ENCODE measurements at places on chromosomes 7 and 10.

DNA sequence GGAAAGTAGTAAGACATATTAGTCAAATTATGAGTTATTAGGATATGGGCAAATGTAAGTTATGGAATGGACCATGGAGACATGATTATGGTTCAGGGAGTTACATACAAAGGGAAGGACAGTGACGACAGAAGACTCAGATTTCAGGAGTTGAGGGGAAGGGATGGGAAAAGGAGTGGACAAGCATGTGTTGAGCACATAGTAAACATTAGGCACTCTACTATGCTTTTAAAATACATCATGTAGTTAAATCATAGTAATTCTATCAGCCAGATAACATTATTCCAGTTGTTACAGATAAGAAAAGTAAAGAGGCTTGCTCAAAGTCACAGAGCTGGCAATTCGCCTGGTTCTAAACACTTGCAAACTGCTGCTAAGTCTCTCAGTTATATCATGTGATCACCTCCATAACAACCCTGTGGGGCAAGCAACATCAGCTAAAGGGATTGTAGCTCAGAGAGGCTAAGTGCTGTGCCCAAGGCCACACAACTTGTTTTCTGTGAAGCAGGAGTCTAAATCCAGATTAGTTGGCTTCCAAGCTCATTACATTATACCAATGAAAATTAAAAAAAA, 115.2 kb upstream of the MDFIC start:
- DNase-seq: no peak

DNA sequence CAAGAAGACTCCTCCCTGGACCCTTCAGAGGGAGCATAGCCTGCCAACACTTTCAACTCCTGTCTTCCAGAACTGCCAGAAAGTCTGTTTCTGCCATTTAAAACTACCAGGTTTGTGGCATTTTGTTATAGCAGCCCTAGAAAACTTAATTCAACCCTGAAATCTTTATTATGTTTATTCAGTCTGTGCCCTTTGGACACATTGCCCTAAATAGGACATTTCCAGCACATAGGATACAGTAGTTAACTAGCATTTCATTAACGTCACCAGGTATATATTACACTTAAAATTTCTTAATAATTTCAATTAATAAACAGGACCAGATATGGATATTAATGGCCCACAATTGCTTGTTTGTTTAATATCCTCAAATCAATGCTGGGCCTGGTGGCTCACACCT, 54.3 kb downstream of the KCNH2 start:
- DNase-seq: no peak

DNA sequence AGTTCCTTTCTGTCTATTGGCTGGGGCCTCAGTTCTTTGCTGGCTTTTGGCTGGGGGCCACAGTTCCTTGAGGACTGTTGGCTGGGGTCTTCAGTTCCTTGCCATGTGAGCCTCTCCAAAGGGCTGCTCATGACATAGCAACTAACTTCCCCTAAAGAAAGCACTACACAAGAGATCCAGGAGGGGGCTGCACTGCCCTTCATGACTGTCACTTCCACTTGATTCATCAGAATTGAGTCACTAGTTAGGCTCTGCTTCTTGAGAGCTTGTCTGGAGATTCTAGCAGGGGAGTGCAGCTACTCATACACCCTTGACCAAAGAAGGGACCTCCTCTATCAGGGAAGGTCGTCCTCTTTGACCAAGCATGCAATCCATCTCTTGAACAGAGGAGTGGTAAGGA, 38.0 kb upstream of the MKX start:
- no peak for DNase-seq

DNA sequence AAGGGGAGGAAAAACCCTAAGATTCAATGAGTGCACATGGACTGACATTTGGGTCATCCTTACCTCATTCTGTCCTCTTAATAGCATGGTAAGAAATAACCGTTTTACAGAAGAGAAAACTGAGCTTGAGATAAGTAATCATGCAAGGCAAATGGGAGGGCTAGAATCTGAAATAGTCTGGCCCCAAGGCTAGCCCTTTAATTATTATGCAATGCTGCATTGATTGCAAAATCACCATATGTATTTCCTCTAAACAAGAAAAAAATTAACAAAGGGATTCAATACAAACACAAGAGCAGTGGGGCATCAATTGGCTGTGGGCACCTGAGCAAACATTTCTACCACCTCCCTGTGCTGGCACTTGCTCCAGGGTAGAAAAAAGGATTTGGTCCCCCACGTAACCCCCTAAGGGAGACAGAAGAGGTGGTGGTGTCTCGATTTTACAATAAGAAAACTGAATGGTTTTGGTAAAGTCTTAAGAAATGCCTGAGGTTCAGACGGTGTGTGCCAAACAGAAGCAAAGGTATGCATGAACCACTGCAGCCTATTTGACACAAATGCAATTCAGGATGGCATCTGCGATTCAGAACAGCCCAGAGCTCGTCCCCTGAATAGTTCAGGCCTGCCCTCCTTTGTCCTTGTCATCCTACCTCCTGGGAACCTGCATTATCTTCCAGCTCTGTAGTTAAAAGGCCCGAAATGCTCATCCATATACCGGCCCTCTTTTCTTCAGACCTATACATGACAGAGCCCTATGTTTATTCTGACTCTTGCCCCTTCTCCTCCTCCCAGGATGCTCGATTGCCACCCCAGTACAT, 23.6 kb downstream of the PIP4K2A start:
- DNase-seq: no peak

- DNase-seq: no peak
Measured at GRCh38 chr10:132400041-132400546, 3.1 kb downstream of the PWWP2B start.

- DNase-seq: no peak
Measured at GRCh38 chr10:33704214-33704830, 369.9 kb upstream of the NRP1 start.

- no peak for DNase-seq
Measured at GRCh38 chr7:36210291-36210922, 57.4 kb downstream of the EEPD1 start.

DNA sequence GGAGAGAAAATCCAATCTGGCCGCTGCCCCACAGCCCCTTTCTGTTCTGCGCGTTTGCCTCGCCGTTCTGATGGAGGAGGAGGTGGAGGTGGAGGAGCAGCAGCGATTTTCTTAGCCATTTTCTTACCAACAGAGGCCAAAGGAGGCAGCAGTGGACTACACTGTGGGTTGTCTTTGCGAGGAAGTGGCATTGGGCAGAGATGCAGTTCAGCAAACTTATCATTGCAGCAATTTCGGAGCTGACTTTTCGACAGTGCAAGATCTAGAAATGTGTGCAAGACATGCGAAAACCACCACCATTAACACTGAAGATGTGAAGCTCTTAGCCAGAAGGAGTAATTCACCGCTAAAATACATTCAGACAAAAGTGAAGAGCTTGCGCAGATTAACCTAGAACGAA, 1.9 kb upstream of the ARL4A start:
- DNase-seq: no peak

- no peak for DNase-seq
Measured at GRCh38 chr7:51970961-51971665, 654.5 kb upstream of the COBL start.

DNA sequence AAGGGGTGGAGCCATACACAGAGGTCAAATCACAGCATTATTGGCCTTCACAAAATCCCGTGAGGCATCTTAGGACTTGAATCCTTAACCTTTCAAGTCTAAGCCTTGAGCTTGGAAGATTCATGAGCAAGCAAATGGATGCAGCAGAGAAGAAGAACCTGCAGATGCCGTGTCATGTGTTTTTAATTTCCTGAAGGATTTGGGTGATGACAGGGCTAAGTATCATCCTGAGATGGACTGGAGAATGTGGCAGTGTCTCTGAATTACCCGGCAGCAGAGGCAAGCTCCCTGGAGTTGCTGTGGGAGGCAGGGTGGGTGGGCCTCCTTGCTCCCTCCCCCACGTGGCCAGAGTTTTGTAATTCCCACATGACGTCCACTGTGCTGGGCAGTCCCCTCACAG, 50.8 kb downstream of the GCC1 start:
- no peak for DNase-seq

DNA sequence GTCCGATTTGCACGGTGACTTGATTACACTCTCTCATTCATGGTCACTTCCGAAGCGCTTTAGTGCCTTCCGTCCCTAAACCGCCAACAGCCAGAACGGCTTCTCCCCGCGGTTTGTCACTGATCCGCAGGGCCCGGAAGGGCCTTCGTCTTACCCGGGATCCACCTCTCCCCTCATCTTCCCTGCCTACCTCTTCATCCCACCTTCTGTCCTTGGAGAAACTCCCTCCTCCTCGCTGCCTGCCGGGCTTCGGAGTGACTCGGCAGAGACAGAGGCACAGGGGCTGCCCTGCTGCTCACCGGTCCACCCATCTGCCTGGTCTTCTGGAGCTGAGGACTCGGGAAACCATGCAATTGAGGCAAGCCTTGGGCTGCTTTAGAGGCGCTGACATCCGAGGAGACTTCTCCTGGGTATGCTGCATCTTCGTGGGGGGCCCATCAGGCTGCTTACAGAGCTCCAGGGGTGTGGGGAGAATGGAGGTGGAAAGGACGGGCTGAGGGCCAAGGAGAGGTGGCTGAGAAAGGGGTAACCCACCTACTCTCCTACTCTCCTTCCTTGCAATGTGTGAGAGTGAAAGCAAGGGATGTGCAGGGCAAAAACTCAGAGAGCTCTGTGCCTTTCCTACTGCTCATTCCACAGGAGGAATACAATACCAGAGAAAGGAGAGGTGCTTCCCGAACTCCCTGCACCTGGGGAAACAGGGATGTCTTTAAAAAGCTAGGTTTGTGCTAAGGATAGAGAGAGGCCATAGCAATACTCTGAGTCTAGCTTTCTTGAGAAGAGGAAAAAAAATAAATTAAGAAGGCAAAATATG, 1.0 kb upstream of the HOXA11 start:
- no peak for DNase-seq

GRCh38 chr10:124131172-124131571, 37.8 kb upstream of the CHST15 start:
- DNase-seq: no peak

- DNase-seq: no peak
Measured at GRCh38 chr7:51064688-51065087, 251.9 kb downstream of the COBL start.

DNA sequence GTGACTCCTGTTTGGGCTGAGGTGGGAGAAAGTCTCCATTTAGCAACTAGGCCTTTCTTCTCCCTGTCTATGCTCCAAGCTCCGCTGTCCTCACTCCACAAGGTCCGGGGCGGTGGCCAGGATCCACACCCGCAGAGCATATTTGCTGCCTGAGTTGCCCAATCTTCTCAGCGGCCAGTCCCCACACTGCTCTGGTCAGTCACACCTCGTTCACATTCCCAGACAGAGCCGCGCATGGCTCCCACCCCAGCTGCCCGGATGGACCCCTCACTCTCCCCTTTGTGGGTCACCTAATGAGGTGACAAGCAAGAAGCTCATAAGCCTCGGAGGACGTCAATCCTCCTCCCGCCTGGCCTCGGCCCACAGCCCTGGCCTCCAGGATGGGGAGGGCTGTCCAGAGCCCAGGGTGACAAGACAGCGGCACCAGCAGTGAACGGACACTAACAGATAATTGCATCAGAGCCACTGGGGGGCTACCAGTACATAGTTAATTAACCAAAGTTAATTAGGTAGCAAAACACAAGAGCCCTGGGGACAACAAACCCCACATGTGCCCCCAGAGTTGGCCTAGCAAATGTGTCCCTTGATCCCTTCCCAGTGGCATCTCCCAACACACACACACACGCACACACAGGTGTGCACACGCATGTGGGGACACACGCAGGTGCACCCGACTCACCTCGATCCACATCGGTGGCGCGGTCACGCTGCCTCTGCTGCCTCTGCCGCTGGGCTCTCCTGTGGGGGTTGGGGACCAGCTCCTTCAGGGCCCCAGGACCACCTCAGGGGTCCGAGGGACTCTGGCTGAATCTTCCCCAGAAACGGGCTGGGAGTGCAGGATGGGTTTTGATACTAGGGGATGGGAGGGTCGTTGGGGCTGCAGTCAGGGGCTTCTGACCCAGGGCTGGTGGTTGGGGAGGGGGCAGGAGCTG, 11.8 kb downstream of the EPHA1 start:
- no peak for DNase-seq

GRCh38 chr7:155644178-155644970, at the start of gene RBM33:
RBM33 (plus strand) TSS chr7:155644661; CDS start chr7:155644877, 216 bp downstream.
- DNase-seq: peak; percentile 46

DNA sequence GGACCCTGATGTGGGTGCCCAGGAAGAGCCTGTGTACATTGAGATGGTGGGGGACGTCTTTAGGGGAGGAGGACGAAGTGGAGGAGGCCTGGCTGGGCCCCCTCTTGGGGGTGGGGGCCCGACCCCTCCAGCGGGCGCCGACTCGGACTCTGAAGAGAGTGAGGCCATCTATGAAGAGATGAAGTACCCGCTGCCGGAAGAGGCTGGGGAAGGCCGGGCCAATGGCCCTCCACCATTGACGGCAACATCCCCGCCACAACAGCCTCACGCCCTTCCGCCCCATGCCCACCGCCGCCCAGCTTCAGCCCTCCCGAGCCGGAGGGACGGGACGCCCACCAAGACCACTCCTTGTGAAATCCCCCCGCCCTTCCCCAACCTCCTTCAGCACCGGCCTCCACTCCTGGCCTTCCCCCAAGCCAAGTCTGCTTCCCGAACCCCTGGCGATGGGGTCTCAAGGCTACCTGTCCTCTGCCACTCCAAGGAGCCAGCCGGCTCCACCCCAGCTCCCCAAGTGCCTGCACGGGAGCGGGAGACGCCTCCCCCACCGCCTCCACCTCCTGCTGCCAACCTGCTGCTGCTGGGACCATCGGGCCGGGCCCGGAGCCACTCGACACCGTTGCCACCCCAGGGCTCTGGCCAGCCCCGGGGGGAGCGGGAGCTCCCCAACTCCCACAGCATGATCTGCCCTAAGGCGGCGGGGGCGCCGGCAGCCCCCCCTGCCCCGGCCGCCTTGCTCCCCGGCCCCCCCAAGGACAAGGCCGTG, 4.8 kb downstream of the NYAP1 start:
- DNase-seq: no peak

Data from NCI-H2081 treated with DMSO at 0.1 percent for 48 hours (cell line).